ENCODE measurements at places on chromosomes 16 and 17. TPM values are rescaled to one million over a fixed set of nuclear protein-coding genes. Genes with fewer than 3 reads are reported as not detected.

Gene LPCAT2
- not detected for total RNA-seq

Gene RHBDL3
- total RNA-seq, result 0.89 TPM

Gene SEC14L5
- total RNA-seq, result not detected

Gene ZPBP2
- total RNA-seq, result not detected

Gene AIPL1
- not detected for total RNA-seq

Gene ABCA8
- total RNA-seq, result 10.0 TPM

Gene SOCS3
- 23.4 TPM for total RNA-seq

Gene AATK
- not detected for total RNA-seq

Gene PRKCB
- not detected for total RNA-seq

Gene ITGB3
- 12.1 TPM for total RNA-seq

Gene FBXW10
- total RNA-seq, result not detected

Gene NUFIP2
- 34.4 TPM for total RNA-seq

Gene TEKT3
- total RNA-seq, result not detected

Gene CA10
- not detected for total RNA-seq

Gene KRTAP9-2
- total RNA-seq, result not detected

Gene AURKB
- total RNA-seq, result 89.2 TPM

Gene CANT1
- total RNA-seq, result 107 TPM

Gene WDR90
- total RNA-seq, result 6.0 TPM

Gene BAHCC1
- 3.6 TPM for total RNA-seq

Gene TNFSF12
- 0.33 TPM for total RNA-seq

Gene ACSM5
- 1.2 TPM for total RNA-seq

Gene PTX4
- total RNA-seq, result not detected

Gene TIGD7
- total RNA-seq, result 5.2 TPM

Gene NEUROD2
- not detected for total RNA-seq

Gene GINS3
- total RNA-seq, result 24.3 TPM

Gene FOXO3B
- not detected for total RNA-seq

Gene OR1F1
- total RNA-seq, result not detected

Gene CD300LG
- not detected for total RNA-seq

Gene ODAD4
- not detected for total RNA-seq

Gene DPEP3
- not detected for total RNA-seq

Gene LGALS9C
- not detected for total RNA-seq

Gene KSR1
- 0.52 TPM for total RNA-seq

Gene PRKCA
- total RNA-seq, result 17.3 TPM

Gene DNAJA3
- total RNA-seq, result 125 TPM

Gene C17orf107
- 0.16 TPM for total RNA-seq

Gene WFIKKN2
- not detected for total RNA-seq

All from MG63 (cell line).